ENCODE measurements at places on chromosomes 2 and 18.
A peak's percentile ranks its signal among the peaks of the same experiment; 100 is the strongest.

GRCh38 chr2:172836347-172836821, 100.7 kb downstream of the RAPGEF4 start:
- DNase-seq: no peak

GRCh38 chr2:15638720-15639119, 47.1 kb downstream of the DDX1 start:
- no peak for DNase-seq

- no peak for DNase-seq
These were observed 505.1 kb downstream of the CNTNAP5 start for GRCh38 chr2:124530203-124530602.

DNA sequence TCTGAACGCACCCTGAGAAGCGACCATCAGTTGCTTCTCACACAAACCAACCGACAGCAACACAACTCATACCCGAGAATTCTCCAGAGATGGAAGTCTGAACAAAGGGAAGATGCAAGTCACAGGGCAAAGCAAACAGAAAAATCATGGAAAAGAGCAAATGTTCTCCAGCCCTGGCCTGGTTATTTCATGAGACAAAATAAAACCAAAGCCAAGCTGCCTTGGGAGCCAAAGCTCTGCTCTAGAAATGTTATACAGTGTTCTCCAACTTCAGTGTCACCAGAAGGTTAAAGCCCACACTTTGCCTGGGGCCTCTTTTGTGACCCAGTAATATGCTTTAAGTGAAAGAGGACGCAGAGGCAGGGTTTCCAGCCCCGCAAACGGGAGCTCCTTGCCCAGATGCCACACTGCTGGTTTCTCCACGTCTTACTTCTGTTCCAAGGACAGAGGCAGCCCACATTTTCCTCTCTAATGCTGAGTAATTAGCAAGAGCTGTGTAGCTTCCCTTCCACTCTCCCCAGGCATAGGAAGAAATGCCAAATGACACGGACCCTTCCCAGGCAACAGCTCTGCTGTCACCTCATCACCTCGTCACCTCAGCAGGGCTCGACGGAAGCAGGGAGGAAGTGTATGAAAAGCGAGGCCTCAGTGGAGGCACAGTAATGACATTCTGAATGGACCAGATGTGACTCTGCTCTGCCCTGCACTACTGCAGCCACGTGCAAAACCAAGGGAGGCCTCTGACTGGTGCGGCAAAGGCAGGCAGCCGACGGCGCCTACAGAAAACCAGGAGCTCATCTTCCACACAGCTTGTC, 64.7 kb downstream of the FBXO15 start:
- DNase-seq: no peak

DNA sequence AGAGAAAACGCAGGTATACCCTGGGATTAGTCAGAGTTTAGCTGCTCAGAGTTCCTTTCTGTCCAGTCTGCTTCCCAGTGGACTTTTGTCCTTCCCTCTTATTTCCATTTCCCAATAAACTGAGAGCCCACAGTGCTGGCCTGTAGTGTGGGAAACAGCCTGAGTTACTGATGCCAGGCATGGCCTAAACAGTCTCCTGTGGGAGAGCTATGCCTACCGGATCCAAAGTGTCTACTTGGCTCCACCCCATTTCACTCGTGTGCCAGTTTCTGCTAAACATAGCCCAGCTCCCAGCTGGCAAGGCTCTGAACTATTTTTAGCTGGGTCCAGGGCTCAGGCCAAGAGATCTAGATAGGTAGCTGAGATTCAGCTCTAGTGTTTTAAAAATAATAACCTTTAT, 15.6 kb upstream of the PPP1CB start:
- DNase-seq: no peak

DNA sequence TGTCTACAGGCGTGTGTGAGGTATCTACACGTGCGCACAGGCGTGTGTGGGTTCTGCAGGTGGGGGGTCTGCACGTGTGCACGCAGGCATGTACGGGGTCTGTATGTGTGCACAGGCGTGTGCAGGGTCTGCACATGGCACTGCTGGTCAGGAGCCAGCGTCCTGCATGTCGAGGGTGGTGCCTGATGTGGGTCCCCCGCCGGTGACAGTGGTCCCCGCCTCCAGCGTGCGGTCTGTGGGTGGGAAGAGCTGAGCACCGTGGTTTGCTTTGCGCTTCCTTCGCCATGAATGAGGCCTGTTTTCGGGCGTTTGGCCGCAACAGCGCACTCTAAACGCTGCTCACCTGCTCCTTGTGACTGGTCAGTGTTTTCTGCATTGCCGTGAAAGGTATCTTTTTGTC, 57.2 kb downstream of the CTDP1 start:
- DNase-seq: no peak

GRCh38 chr2:36399050-36399449, 43.5 kb downstream of the CRIM1 start:
- DNase-seq: no peak

GRCh38 chr2:206000776-206001175, 85.2 kb downstream of the INO80D start:
- DNase-seq: no peak

GRCh38 chr2:119402645-119403560, 28.8 kb upstream of the TMEM37 start:
- no peak for DNase-seq

DNA sequence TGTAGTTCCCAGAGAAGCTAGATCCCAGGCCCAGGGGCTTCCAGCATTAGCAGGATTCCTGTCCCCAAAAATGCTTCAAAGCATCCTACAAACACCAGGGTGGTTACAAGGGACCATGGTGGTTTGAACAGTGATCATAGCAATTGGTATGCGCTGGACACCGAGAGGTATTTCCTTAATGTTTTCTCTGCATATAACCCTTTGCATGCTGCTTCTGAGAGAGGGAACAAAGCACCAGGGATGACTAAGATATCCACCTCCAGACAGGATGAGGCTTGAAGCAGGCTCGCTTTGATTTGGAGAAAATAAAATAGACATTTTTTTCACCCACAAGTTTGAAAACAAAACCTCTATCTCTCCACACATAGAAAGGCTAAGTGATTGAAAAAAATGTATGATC, 50.5 kb upstream of the TSPYL6 start:
- DNase-seq: no peak

- no peak for DNase-seq
These were observed 145.6 kb downstream of the NDUFA10 start for GRCh38 chr2:239879423-239880084.

GRCh38 chr2:23414106-23414505, 29.1 kb downstream of the KLHL29 start:
- DNase-seq: no peak

GRCh38 chr18:8514409-8514808, 94.8 kb upstream of the RAB12 start:
- DNase-seq: no peak

DNA sequence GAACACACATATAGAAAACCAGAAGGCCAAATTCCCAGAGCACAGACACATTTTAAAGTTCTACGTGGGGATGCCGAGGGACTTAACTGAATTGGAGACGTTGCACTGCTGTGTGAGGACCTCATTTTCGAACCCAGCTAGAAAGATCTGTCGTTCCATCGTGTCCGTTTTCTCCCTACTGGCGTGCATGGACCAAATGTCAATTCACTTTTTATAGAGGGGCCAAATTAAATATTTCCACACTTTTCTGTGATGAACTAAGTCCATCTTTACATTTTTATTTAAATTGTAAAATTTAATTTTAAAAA, 692 bp upstream of the TSHZ1 start:
- no peak for DNase-seq

- DNase-seq: no peak
These were observed 750 bp downstream of the NPAS2 start for GRCh38 chr2:100820523-100821254.

DNA sequence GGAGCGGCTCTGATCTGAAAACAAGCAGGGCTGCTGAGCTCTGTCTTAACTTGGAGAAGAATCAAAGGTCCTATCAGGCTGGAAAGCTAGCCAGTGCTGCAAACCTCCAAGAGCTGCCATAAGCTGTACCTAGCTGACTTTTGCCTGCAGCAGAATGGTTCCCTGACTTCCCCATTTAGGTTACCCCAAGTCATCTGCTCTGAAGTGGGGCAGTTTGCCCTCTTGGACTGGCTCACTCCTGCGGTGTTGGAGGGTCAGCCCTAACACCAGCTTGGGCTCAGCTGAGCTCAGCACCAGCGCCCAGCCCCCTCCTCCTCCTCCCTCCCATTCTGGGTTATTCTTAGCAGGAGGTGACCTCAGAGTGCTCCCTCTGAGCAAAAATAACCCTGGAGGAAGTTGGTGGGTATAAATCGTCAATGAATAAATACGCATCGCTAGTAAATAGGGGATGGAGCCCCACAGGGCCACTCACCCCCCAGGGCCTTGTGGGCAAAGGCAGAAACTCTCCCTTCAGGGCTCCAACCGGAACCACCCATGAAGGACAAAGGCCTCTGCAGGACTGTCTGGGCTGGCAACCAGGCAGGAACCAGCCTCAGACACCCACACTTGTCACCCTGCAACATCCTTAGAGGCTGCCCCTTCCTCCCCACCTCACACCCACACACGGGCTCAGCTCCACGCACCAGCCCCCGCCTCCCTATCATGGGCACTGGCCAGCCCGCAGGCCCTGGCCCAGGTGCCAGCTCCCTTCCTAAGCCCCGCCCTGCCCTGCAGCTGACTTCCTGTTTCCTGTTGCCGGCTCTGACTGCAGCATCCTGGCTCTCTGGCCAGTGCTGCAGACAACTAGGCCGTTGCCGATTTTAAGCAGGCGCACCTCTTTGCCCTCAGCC, 46.9 kb downstream of the DNMT3A start:
- DNase-seq: no peak

- DNase-seq: no peak
These were observed 19.4 kb upstream of the MPPE1 start for GRCh38 chr18:11927497-11927896.

- no peak for DNase-seq
These were observed 4.6 kb downstream of the SNED1 start for GRCh38 chr2:241003047-241003360.

GRCh38 chr2:70300771-70301343, 1.0 kb downstream of the FAM136A start:
- DNase-seq: no peak

GRCh38 chr18:79427368-79428225, 31.9 kb downstream of the NFATC1 start:
- no peak for DNase-seq

DNA sequence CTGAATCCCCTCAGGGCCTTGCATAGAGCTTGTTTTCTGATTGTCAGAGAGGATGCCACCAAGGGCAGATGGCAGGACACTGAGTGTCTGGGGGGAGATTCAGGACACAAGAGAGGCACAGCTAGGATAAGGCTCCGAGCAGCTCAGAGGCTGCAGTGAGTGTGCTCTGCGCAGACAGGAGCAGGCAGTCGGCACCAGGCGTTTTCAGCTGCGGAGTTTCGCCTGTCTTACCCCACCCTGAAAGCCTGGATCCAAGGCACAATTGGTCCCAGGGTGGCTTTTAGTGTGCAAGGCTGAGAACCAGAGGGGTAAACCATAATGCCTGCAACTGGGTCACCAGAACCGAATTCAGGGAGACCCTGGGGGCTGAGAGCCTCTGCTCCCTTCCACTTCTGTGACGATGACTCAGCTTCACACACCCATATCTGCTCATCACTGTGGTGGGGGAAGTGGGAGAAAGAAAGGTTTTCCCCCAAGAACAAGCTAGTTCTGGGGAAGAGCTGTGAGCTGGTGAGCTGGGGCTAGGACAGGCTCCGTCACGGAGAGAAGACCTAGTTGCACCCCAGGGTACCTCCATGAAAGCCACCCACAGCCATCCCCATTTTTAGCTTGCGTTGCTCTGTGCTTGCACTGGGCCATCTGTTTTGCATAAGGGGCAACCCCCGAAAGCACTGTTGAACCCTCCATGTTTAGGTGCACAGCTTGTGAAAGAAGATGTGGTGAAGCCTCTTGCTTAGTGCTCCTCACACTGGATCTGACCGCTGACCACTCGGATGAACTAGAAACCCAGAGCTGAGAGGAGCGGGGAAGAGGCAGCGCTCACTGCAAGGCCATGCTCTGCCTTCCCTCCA, 173.7 kb downstream of the CELF4 start:
- DNase-seq: no peak

GRCh38 chr18:74961596-74961995, 247.3 kb downstream of the PTGR3 start:
- no peak for DNase-seq

DNA sequence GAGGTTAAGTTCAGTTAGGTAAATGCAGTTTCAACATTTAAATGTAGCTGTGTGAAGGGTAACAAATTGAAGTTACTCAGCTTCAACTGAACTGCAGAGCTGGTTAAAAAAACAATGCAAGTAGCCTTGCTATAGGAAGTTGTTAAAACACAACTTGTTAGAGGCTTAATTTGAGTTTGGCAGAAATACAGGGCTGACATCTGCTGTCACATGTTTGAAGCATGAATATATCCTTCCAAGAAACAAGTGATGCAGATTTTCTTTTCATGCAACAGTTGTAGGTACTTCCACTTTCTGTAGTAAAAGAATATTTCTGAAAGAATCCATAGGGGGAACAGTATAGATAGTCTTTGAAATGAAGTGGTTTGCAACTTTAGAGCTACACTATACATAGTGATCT, 208.7 kb upstream of the RASGRP3 start:
- DNase-seq: no peak

- DNase-seq: peak; percentile 3
These were observed 28.8 kb downstream of the PSD4 start for GRCh38 chr2:113202305-113203216.

- DNase-seq: no peak
These were observed 121.2 kb downstream of the TXNL1 start for GRCh38 chr18:56517196-56517595.

DNA sequence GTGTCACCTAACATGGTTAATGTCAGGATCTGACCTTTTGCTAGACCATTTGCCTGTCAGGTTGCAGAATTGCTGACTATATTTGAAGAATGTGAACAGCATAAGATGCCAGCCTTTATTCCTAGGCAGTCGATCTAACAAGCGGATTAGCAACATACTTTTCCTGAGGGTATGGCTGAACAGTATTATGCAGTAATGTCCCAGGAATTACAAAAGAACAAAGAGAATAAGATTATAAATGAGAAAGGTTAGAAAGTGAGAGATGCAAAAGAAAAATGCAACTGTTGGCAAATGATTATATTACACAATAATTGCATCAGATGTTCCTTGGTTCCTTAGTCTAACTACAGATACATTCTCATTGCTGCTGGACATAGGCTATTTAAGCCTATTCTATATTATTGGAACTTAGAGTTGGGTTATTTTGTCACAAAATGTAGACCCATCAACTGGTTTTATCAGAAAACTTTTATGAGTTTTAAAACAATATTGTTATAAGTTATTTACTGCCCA, 647.1 kb upstream of the CRIM1 start:
- no peak for DNase-seq

- no peak for DNase-seq
These were observed 83.5 kb downstream of the EML6 start for GRCh38 chr2:54806975-54807374.

GRCh38 chr2:147351784-147352183, 493.0 kb upstream of the ACVR2A start:
- DNase-seq: no peak

Measured in NCI-H526 treated with DMSO at 0.1 percent for 48 hours (cell line).